ENCODE measurements at places on chromosomes 3 and 15.

DNA sequence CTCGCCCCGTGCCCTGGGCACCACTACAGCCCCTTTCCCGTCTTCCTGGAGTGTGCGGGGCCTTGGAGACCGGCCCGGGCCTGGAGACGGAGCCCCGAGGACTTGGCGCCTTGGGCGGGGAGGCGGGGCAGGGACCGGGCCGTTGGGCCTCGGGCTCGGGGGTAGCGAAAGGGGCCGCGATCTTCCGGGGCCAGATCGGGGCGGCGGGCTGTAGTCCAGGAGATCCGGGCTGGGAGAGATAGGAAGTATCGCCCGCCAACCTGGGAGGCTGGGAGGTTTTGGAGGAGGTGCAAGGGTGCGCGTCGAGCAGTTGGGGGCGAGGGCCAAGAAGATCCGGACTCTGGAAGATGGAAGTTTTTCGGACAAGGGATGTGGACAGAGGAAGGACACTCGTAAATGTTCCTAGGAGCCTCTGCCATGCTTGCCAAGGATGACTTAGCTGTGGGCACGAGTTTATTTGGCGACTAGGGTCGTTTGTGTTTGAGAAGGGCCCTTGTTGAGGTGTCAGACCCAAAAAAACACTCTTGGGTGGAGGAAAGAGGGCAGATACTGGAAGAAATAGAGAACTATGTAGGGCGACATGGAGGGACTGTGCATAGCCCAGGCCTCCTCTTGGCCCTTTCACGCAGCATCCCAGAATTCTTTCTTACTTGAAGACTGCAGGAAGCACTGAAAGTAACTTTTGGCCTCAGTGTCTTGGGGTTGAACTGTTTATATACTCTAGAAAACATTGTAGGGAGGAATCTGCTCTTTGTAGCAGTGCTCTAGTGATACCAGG is 712 bp downstream of the RTF1 start:
- no peak for DNase-seq

- DNase-seq: no peak
Observed at GRCh38 chr3:193998123-193998448, 137.9 kb upstream of the HES1 start.

DNA sequence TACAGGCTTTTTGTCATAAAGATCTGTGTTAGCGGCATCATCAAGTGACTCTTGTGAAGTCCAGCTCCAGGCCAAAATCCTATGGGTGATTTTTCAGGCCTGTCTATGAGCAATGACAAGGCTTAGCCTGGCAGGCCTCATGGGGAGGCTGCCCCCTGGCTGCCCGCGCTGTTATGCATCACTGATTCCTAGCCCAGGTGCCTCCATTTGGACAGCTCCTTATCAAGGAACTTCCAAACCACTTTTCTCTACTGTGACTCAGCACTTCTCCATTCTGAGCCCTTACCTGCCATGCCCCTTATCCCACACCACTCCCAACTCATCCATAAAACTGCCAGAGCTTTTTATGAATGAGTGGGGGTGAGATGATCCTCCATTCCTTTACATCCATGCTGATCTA is 91.5 kb upstream of the C3orf80 start:
- DNase-seq: no peak

DNA sequence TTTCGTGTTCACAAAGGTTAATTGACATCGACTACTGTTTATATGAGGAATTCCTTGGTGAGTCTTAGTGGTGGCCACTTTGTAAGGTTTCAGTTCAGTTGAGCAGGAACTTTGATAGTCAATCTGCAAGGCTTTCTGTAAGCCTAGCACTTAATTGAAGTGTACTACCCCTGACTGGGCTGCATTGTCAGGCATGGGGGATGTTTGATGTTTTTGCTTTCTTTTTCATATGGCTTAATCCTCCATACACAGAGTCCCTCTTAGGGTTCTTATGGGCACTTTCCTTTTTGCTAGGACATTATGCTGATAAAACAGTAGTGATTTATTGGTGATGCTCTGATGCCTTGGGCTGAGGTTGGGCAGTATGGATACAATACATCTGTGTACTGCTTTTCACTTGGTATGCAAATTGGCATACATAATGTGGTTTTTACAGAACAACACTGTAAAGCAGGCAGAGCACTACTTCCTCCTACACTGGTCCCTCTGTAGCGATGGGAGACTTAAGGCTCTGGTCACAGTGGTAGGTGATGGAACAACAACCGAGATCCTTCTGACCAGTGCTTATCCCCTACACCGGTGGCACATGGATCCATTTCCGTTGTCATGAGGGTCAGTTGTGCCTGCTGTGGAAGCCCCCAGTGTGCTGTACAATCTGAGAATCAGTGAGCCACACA is 261.0 kb downstream of the MFSD1 start:
- no peak for DNase-seq

DNA sequence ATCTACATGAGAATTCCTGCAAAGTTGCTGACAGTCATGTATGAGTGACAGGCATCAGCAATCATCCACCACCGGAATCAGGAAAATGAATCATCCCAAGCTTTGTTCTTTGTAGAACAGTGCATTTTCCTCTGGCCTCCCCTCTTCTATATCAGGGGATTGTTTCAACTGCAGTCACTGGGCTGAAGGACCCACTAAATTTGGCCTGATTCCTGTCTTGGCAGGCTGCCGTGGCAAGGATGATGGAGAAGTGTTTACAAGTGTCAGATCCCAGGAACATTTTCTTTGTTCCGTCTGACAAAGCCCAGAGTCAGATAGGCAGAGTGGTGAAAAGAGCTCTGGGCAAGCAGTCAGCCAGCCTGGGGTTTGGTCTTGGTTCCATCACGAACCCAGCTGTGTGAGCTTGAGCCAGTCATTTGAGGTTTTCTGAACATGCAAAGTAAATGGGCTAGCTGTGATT is 175.1 kb upstream of the TSC22D2 start:
- no peak for DNase-seq

DNA sequence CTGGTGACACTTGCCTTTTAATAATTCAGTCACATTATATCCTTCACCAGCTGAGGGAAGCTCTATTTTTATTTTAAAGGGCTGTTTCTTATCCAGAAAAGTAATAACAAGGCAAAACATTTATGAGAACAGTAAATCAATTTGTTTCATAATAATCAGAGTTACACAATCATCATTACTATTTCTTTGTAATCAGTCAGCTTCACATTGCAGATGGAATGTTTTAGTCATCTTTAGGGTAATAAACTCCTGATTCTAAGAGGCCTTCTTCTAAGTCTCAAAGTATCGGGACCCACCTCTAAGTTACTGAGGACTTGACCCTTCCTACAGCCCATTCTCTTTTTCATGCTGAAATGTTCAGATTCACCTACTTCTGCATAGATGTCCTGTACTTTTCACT is 298.3 kb upstream of the TGFBR2 start:
- no peak for DNase-seq

- no peak for DNase-seq
Observed at GRCh38 chr3:15458212-15458780, 30.9 kb downstream of the EAF1 start.

- DNase-seq: no peak
Observed at GRCh38 chr3:150150633-150151032, 179.9 kb upstream of the PFN2 start.

DNA sequence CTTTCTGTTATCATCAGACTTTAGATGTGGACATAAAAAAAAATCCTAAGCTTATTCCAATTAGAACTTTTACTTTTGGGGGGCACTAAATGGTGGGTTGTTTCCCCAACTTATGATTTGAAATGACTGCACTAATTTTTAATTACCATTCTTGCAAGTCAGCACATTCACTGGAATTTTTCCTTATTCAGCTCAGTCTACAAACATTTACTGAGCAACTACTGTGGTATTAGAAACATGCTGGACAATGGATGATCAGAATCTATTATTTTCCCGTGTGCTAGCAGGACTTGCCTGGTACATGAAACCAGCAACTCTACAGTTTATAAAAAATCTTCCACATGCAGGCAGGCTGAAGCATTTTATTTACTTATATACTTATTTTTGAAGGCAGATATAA is 273.6 kb downstream of the FOXP1 start:
- DNase-seq: no peak

- no peak for DNase-seq
Observed at GRCh38 chr15:71889385-71889784, 79.0 kb downstream of the NR2E3 start.

- no peak for DNase-seq
Observed at GRCh38 chr3:172140499-172141391, 101.4 kb downstream of the FNDC3B start.

DNA sequence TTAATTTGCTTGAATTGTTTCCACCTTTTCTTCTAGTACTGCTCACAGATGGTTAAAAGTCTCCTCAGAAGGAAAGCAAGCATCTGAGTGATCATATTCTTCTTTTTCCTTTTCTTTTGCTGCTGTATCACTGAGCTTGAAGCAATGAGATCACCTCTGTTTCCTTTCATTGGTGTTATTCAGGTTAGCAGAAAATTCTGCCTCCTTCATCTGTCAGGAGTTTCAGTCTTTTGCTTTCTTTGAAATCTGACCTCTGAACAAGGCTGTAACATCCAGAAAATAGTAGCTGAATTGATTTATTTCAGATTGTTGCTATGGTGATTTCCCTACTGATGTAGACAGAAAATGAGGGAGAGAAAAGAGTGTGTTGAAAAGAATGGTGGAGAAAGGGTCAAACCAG is 343.0 kb downstream of the MFSD1 start:
- DNase-seq: no peak

DNA sequence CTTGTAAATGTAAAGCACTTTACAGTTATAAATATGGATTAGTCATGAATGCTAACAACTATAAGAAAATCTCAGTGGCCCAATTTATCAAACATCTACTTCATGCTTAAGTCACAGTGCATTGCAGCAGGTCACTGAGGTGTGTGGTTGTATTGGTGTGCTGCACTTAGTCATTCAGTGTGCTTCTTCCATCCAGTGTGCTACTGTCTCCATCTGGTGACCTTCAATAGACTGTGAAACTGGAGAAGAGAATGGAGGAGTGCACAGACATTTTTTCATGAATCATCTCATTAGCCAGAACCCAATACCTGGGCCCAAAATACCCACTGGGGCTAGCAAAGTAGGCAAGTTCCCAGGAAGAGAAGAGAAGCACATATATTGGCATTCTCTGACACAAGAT is 199.6 kb downstream of the SHOX2 start:
- no peak for DNase-seq

DNA sequence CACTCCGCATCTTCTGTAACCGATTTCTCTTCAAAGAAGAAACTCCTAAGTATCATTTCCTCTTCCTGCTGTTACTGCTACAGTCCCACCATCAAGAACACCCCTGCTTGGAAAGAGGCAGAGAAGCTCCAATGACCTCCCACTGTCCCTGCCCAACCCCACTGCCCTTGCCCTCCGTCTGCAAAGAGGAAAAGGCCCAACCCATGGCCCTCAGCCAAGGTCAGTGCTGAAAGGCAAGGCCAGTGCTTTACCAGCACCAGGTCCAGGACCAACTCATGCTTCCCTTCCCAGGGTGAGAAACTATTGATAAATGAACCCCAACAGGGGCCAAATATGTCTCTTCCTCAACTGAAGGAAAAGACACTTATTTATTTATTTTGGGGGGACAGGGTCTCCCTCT is 22.5 kb downstream of the FAM240A start:
- DNase-seq: no peak
